ENCODE measurements at places on chromosomes 12 and 14. TPM values are rescaled to one million over a fixed set of nuclear protein-coding genes. Genes with fewer than 3 reads are reported as not detected.

DNA sequence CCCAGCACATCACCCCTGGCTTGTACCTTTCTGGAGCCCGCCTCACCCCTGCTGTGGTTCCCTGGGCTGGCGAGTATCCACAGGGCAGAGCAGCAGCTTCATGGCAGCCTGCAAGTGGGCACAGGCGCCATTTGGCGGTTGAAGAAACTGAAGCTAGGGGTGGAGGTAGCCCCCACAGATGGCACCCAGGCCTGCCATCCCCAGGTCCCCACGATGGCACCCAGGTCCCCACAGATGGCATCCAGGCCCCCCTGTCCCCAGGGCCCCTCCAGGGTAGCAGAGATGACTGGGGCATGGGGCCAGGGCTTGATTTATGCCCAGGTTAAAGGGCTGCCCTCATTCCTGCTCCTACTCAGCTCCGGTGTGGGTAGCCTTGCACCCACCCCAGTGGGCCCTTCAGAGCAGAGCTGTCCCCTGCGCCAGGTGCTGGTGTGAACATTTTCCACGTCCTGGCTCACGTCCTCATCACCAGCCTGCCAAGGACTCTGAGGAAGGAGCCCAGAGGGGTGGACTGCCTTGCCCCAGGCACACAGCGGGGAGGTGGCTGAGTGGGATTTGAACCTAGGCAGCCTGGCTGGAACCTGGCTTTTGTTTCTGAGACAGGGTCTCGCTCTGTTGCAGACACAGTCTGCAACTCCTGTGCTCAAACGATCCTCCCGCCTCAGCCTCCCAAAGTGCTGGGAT lies 8.7 kb downstream of the MMP17 start:
- DNase-seq: peak; percentile 66

GRCh38 chr12:104294927-104295668 lies 8.4 kb upstream of the EID3 start:
- DNase-seq: no peak

Gene KLRC4
- polyA plus RNA-seq: not detected

GRCh38 chr12:104496336-104496735 lies 39.6 kb downstream of the CHST11 start:
- no peak for DNase-seq

Gene LRCOL1
- polyA plus RNA-seq: not detected

GRCh38 chr14:64681796-64682710 lies 22.2 kb upstream of the PLEKHG3 start:
- DNase-seq: peak; percentile 92

DNA sequence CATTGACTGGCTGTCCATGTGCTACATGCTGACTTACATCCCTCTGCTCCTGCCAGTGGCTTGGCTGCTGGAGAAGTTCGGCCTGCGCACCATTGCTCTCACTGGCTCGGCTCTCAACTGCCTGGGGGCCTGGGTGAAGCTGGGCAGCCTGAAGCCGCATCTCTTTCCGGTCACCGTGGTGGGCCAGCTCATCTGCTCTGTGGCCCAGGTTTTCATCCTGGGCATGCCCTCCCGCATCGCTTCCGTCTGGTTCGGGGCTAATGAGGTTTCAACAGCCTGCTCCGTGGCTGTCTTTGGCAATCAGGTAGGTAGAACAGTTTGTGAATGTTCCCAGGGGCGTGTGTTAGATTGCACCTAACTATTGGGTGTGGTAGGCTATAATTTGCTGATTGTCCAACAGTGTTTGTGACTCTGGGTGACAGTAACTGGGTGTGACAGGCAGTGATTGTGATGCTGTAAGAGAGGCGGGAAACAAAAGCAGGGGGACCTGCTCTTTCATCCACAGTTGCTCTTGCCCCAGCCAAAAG lies 981 bp downstream of the FLVCR2 start:
- DNase-seq: no peak

GRCh38 chr14:104171895-104172294 lies 33.5 kb downstream of the KIF26A start:
- DNase-seq: no peak

- DNase-seq: no peak
Observed at GRCh38 chr12:132689227-132689626, 1.8 kb downstream of the PXMP2 start.

Gene NEUROD4
- polyA plus RNA-seq: not detected

DNA sequence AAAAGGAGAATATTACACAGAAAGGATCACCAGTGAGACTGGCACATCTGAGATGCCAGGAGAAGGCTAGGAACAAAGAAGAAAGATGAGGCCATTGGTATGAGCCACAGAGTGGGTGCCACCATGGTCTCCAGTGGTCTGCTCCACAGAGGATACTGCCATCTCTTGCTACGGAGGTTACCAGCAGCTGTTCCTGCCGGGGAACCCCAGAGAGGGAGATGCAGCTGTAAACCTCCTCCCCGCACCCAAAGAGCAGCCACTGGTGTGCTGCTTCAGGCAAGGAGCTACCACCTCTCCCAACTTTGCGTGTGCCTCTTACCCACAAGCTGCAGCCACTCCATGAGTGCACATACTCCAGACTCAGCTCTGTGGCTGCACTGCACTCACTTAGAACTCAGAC lies 201.5 kb upstream of the RTL1 start:
- DNase-seq: no peak

- no peak for DNase-seq
Observed at GRCh38 chr12:126784328-126784921, 1482.5 kb upstream of the TMEM132C start.

DNA sequence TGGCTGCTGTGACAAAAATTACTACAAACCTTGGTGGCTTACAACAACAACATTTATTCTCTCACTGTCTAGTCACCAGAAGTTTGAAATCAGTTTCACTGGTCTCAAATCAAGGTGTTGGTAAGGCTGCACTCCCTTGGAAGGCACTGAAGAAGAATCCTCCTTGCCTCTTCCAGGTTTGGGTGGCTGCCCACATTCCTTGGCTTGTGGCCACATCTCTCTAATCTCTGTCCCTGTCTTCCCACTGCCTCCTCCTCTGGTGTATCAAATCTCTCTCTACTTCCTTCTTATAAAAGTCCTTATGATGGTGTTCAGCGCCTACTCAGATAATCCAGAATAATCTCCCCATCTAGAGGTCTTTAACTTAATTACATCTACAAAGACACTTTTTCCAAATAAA lies 31.0 kb downstream of the PLCZ1 start:
- DNase-seq: no peak

Gene OTX2
- polyA plus RNA-seq: not detected

Gene ACACB
- polyA plus RNA-seq: 8.4 TPM

- DNase-seq: no peak
Observed at GRCh38 chr12:1464925-1465324, 129.5 kb downstream of the FBXL14 start.

Gene LRTM2
- not detected for polyA plus RNA-seq

DNA sequence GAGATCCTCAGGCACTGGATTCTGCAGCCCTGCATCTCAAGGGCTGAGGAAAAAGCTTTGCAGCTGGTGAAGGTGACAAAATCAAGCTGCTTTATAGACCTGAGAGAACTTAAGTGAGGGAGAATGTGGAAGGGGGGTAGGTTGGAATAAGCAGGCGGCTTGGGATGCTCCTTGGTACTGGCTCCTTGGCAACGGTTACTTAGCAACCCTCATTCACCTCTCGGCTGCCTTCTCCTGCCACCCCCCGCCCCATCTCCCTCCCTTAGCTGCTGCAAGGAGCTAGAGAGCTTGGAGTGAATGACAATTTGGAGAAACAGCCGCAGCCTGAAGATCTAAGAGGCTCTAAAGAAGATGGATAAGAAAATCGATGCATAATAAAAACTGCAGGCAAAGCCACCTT lies 44.1 kb upstream of the CISTR start:
- DNase-seq: no peak

GRCh38 chr12:62660756-62661155 lies 194.1 kb downstream of the MON2 start:
- no peak for DNase-seq

Gene PRICKLE1
- 0.50 TPM for polyA plus RNA-seq

Gene RND1
- 0.88 TPM for polyA plus RNA-seq

DNA sequence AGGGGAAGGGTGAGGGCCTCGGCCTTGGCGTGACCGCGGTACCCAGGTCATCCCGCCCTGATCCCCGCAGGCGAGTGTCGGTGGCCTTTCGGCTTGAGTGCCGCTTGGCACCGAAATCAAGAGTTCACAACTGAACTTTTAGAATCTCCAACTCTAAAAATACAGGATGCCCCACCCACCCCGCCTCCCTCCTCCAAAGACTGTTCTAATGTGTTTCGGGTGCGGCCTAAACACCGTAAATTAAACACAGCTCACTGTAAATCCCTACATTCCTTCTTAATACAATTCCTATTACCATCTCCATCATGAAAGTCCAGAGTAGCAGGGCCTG lies 11.4 kb downstream of the SCNN1A start:
- peak; percentile 79 for DNase-seq

- DNase-seq: no peak
Observed at GRCh38 chr12:38892087-38892786, 13.2 kb downstream of the CPNE8 start.

Gene PKP2
- polyA plus RNA-seq: 0.38 TPM

Gene FAM186B
- 0.26 TPM for polyA plus RNA-seq

- DNase-seq: no peak
Observed at GRCh38 chr12:24595652-24596235, 353.2 kb downstream of the BCAT1 start.

Gene NABP2
- 28.6 TPM for polyA plus RNA-seq

DNA sequence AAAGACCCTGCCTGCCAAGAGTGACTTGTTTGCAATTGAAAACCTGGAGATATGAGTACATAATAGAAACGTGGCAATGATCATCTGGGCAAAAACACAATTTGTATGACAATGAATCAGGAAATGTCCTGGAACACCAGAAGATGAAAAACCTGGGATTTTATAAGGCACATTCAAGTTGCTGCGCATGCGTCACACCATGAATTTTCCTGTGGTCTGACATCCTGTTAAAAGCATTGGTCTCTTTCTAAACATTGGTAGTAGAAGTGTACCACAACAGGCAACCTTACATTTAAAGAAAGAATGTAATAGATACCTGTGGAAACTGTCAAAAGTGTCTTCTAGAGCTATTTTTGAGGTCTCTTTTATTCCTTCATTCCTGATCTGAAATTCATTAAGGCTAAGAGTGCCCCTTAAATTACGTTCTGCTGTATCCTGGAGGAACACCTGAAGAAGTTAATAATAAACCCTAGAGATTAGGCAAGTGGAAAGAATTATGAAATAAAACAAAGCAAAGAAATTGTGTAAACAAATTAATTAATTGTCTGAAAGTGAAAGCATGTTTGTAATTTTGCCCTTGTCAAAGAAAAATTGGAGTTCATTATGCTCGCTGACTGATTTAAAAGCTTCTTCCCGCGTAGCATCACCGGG lies 676.5 kb downstream of the DIO2 start:
- no peak for DNase-seq

Gene GDF11
- polyA plus RNA-seq: 3.0 TPM

GRCh38 chr12:120136093-120136770 lies 19.7 kb upstream of the RAB35 start:
- DNase-seq: no peak

GRCh38 chr14:105400016-105400415 lies 1.7 kb downstream of the TEX22 start:
- DNase-seq: peak; percentile 41

DNA sequence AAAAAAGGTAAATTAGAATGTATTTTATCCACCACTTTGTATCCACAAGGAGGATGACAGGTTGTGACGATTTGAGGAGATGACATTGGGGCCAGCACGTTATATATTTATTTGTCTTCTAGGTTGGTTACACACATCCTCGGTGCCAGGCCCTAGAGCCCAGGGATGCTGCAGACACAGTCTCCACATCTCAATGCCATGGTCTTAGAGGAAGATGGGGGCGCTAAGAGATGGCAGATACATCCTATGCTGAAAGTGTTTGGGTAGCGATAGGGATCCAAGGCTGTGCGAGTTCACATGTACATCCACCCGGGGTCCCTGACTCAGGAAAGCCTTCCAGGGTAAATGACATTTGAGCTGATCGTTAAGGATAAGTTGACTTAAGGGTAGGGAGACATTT lies 193.1 kb upstream of the GSC start:
- no peak for DNase-seq

Gene RAPGEF3
- polyA plus RNA-seq: 3.1 TPM

DNA sequence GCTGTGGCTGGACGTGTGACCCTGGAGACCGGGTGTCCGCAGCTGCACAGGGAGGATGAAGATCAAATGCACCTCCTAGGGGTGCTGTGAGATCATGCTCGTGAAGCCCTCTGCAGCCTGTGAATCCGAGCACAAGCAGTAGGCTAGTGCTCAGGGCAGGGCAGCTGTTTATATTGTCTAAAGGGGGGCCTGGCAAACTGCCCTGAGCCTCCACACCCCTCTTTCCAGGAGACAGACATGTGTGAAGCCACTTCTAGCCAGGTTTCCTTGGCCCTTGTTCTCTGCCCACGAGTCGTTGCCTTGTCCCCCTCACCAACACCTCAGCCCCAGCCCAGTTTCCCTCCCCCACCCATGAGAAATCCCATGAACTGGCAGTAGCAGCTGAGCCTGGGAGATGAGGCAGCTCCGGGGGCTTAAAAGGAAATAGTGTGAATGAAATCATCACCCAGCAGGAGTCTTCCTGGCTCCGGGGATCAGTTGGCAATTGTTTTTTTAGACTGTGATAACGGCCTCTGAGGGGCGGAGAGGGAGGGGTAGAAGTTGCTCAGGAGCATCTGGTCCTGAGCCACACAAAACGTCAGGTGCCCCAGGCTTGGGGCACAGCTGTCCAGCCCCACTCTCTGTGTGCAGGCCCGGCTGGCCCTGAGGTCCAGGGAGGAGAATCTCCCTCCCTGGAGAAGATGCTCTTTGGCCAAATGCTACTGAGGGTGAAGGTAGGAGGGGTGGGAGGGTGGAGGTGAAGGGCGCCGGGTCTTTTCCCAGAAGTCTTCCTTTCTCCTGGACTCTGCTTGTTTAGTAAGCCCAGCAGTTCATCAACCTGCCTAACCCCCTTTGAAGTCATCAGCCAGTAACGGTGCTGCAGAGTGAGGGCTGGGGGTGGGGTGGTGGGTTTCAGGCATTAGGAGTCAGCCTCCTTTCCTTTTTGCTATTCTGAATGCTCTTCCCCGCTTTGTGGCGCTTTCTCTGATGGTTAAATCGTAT lies 4.0 kb downstream of the FGF6 start:
- no peak for DNase-seq

DNA sequence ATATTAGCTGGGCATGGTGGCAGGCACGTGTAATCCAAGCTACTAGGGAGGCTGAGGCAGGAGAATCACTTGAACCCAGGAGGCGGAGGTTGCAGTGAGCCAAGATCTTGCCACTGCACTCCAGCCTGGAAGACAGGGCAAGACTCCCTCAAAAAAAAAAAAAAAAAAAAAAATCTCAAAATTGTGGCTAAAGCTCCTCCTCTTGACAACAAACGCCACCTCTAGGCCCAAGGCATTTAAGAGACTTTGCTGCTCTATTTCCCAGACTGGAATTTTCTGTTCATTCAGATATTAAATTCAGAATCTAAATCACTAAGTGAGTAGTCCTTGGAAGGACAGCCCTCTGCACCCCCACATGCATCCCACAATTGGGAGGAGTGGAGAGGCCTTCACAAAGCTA lies 1.4 kb downstream of the ZFYVE1 start:
- no peak for DNase-seq

- DNase-seq: no peak
Observed at GRCh38 chr14:28769276-28769880, 2.8 kb downstream of the FOXG1 start.

Gene P2RX2
- not detected for polyA plus RNA-seq

All from aorta (tissue), 5 donors.